Esophagus squamous epithelium (tissue), 5 donors: ENCODE measurements at places on chromosomes 3 and 15.

DNA sequence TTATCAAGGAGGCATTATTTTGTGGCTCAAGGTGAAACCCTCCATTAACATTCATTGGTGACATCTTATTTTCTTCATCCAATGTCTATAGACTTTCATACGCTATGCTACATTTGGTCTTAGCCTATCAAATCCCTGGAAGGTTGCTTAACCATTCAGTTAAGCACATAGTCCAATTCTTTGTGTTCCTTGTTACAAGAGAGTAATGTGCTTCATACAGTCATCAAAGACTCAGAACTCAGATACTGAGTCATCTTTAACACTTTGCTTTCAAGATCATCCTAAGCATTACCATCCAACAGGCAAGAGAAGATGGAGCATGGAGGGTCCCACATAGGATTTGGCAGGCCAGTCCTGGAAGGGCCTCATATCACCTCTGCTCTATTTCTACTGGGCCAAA, 1202.1 kb downstream of the ROBO1 start:
- no peak for DNase-seq

DNA sequence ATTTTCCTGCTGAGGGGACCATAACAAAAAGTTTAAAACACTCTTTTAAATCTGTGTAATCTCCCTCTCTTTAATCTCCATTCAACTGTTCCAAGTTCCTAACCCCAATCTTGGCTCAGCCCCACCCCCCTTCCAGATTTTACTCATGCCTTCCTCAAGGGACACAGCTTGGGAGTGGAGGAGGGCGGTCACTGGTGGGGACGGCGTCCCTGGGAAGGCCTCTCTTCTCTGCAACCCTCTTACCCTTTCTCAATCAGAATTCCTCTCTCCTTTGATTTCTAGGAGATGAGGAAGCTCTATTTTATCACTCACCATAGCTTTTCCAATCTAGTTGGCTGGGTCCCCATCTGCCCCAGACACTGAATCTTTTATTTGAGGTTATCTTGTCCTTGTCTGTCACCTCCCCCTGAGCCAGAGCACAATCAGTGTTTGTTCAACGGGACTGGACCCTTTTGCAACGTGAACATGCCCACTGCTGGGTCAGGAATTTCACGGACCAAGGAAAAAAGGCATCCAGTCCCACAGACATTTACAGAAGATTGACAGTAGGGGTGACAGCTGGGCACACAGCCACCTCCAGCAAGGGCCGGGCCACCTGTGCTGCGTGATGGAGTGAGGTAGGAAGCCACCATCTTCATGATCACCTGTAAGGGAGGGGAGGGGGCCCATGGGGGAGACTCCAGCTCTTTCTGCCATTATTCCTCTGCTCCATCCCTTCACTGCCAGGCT, 84.0 kb upstream of the HERC1 start:
- DNase-seq = no peak

DNA sequence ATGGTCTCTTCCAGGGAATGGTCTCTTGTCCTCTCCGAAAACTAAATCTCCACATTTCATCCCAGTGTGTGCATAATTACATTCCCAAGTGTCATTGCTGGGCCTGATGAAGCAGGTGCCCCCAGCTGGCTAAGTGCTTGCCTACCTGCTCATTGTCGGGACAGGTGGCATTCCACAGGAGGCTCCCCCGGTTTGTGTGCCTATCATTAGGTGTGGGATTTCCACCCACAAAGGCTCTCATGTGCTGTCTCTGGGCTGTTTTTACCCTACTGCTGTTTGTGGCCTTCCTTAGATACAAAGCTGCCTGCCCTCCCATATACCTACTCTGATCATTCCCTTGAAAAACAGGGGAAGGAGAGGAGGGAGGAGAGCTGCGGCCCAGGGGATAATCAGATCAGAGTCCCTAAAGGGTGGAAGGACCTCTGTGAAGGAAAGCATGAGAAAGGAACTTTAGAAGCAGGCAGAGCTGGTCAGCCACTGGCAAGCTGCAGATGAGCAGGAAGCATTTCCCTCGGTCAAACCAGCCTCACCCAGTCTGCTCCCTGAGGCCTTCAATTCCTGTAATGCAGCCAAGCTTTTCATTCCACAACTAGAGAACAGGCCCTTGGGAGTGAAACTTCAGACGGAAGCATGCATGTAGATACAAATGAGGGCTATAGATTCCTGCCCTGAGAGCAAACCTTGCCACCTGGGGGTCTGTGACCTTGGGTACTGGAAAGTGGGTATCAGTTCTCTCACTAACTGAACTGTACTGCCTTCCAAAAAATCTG, 60.7 kb upstream of the HEG1 start:
- DNase-seq = no peak

GRCh38 chr15:74763416-74763815, 14.8 kb downstream of the CYP1A2 start:
- DNase-seq = no peak

GRCh38 chr15:25093455-25094029, 138.8 kb downstream of the SNRPN start:
- DNase-seq = no peak

- no peak for DNase-seq
These were observed 655 bp downstream of the CYFIP1 start for GRCh38 chr15:22979238-22980188.
